Activated CD8-positive, alpha-beta memory T cell treated with anti-CD3 and anti-CD28 coated beads for 1 hour (primary cell): ENCODE measurements at places on chromosomes 5 and 9.

DNA sequence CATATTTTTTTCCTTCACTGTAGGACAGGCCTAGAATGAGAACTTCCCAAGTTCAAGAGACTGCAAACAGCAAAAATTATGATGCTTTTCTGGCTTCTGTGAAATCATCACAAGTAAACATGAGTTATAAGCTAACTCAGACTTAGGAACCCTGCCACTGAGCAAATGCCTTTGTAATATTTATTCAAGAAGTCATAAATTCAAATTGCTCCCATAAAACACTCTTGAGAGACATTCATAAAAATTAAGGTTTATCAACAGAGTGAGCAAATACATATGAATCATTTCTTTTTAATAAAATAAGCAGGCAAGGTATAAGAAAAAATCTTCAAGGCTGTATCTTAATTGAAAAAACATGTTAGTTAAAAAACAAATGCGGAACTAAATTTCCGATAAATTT, 124.2 kb downstream of the GNA14 start:
- DNase-seq, result no peak

- no peak for DNase-seq
Observed at GRCh38 chr5:149802008-149802680, 72.0 kb downstream of the PPARGC1B start.

DNA sequence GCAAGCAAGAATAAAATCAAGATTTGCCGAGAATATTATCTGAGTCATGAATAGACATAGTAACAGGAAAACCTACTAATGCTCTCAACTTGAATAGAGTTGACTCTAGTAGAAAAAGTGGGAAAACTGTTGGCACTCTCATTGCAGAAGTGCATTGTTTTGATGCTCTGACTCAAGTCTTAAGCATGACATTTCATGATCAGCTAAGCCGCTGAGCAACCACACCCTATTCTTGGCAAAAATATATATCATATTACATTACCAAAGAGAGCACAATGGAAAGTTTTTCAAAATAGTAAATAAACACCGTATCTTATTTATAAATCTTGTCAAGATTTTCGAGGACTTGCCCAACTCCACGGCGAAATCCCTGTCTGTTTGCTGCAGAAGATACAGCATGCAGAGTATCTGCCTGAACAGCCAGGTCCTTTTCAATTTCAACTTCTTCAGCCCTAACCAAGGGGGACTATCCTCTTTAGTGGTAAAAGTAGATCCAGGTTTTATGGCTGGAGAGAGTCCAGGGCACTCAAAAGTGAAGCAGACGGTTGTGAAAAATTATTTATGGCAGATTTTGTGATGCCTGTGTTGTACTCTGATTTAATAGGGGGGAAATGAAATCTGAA, 13.9 kb upstream of the ADAMTSL1 start:
- DNase-seq, result no peak

- DNase-seq, result no peak
Observed at GRCh38 chr5:59484618-59485017, 408.9 kb downstream of the PDE4D start.

DNA sequence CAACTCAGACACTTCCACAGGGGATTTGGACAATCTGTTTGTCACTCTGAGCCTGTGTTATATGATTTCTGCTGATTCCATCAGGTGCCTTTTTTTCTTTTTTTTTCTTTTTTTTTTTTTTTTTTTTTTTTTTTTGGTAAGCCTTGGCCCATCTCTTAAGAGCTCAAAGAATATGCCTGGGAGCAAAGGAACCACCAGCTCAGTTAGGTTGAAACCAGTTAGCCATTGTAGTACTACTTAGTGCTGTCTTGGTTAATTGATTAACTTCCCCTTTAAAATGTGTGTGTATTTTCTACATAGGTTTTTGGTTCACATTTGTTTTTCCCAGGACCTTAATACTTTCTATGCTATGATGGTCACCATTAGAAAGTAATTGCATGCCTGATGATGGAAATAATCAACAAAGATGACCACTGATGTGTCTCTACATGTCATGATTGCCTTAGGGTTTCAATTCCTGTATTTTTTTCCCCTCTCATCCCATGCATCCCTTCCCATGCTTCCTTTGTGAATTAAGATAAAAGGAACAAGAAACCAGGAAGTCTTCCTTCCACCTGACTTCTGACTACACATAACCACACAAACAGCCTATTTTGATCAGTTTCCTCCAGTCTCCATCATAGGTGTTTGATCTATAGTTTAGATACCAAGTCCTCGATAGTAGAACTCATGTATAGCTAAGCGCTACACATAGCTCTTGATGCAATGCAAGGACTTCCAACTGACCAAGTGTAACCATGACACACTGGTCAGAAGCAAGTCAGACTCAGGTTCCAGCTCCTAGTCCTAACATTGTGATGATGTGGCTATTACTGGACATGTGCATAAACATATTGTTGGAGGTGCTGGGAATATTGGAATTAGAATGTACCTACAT, 306.1 kb downstream of the EFNA5 start:
- no peak for DNase-seq

DNA sequence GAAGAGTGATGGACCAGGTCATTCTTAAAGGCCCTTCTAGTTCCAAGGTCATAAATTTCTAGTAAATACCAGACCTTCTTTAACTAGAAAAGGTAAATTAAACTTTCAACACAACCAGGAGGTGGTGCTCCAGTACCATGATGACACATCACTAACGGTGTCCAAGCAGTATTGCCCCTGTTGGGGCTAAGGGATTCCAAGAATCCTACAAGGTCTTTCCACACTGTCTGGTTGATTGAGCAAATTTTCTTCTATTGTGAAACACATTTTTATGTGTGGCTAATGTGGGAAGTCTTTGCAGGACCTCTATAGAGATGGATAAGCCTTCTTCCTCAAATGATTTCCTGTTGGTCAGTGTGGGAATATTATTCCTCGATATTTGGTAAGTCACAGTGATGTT, 459.6 kb upstream of the PAPPA start:
- DNase-seq, result no peak

DNA sequence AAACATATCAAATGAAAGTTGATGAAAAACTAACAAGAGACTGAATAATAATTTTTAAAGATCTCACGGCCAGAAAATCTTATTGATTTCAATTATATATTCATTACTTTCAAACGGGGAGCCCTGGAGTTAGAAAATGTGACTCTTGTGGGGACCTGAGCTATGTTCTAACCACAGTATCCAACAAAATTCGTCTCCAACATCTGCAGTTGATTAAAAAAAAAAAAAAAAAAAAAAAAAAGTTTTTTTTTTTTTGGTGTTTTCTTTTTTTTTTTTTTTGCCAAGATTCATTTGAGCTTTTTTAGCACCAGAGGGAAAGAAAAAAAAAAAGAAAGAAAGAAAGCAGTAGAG, 144.3 kb upstream of the PIK3R1 start:
- DNase-seq, result no peak
